ENCODE measurements at places on chromosomes 6 and 20. TPM values are rescaled to one million over a fixed set of nuclear protein-coding genes. Genes with fewer than 3 reads are reported as not detected.

PRRT1 gene
- total RNA-seq, result 0.63 TPM

SMLR1 gene
- total RNA-seq, result not detected

ARMH2 gene
- total RNA-seq, result not detected

SIRPB2 gene
- total RNA-seq, result not detected

DCDC2 gene
- total RNA-seq, result 3.7 TPM

POLR3F gene
- total RNA-seq, result 15.5 TPM

EZR gene
- 436 TPM for total RNA-seq
